ENCODE measurements at places on chromosomes 6 and 20.

GRCh38 chr20:31678389-31679356, 41.0 kb downstream of the COX4I2 start:
- DNase-seq, result no peak

DNA sequence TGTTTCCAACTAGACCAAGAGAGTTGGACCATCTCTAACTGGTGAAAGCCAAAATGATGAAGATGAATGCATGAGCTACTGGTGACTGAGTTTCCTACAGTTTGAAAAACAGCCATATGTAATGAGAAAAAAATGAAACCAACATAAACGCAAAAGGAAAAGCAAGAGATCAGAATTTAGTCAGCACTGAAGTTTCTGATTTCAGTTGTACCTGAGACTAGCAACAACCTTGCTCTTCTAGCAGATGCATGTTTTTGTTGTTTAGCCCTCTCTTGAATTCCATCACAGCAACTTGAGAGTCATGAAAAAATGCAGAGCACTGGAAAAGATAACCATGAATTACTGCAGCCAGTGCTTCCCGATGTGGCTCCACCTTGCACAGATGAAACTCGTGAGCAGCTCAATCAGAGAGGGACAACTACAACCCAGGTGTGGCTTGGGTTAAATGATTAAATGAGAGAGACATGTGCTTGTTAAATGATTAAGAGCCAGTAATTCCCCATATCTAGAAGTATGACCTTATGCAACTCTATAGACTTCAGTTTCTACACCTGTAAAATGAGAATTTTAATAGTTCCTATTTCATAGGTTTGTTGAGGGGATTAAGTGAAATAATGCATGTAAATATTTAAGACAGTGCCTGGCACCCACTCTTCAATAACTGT, 104.8 kb downstream of the ELOVL4 start:
- DNase-seq, result no peak

DNA sequence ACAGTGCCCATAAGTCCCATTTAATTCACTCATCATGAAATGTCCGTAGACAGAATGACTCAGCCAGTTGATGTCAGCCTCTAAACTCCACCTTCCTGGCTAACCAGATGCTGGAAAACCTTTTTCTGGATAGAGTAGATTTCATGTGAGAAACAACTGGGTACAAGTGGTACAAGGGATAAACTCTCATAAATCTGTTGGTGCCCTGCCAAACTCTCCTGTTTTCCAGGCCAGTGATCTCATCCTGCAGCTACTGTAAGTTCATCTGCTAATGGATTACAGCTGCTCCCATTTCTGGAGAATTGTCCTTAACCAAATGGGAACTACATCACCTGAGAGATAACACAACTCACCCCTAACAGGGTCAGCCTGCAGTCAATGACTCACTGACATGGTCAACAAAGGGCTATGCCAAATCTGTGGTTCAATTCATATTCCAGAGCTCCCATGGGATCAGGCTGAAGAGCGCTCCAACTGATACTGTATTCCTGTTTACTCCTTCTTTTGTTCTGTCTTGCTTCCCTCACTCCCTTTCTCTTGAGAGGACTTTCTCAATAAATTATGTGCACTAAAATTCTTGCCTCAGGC, 210.1 kb upstream of the HDDC2 start:
- no peak for DNase-seq

DNA sequence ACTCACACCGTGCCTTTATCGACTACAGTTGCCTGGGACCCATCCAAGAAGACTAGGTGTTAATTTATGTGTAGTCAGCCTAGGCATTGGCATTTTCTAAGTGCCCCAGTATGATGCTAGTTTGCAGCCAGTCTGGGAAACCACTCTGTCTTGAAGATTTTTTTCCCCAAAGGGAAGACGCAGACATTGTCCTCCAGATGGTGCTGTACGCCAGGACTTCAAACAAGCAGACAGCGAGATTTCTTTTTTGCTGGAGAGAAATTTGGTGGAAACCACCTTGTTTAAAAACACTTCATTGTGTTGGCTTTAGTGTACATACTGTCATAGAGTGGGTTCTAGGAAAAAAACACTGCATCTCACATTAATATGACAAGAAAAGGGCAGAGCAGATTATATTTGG, 30.0 kb downstream of the ALDH5A1 start:
- DNase-seq, result peak; percentile 17

All from occipital lobe (tissue), 3 donors.